Fibroblast of skin of abdomen (primary cell): ENCODE measurements at places on chromosomes 16 and 17.
A peak's percentile ranks its signal among the peaks of the same experiment; 100 is the strongest.

DNA sequence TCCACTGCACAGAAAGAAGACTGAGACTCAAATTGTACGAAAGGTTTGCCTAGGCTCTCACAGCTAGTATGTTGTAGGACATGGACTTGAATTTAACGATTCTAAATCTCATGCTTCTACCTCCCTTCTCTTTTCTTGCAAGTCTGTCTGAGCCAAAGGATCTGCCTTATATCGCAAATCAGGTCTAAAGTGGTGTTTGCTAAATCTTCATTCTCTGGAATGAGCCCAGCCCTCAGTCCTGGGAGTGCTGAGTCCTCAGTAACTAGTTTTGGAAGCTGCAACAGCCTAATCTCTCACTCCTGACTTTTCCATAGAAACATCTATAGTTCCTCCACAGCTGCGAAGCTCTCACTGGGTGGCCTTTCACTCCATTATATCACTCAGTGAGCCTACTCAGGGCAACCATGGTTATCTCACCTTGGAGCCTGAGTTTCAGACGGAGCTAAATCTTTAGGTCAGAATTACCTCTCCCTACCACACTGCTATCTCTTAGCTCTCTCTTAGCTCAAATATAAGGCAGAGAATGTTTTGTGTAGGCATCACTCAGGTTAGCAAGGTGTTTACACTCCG lies 575.5 kb upstream of the C16orf82 start:
- DNase-seq, result no peak

DNA sequence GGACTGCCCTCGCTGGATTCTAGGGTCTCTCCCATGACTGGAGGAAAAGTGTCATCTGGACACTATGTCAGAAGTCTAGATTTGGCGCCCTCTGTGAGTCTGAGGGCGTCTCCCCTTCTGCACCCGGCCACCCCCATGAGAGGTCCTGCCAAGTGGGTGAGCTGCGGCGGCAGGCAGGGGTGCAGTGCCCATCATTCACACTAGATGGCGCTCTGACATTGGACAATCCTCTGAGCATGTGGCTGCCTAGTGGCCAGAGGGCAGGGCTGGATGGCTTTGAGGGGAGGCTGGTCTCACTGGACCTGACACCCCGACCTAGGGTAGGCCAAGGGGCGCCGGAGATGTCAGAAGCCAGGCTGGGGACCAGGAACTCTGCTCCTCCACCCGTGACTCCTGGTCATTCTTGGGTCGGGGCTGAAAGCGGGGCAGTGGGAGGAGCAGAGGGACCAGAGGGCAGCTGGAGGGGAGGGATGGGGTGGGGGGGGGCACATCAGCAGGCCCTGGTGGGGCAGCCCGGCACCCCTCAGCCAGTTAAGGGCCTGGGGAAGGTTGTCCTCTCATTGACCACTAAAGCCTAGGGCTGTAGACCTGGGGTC lies 28.0 kb downstream of the MRM1 start:
- peak; percentile 49 for DNase-seq

- DNase-seq, result no peak
These were observed 327.0 kb downstream of the FOXL1 start for GRCh38 chr16:86905302-86905701.

DNA sequence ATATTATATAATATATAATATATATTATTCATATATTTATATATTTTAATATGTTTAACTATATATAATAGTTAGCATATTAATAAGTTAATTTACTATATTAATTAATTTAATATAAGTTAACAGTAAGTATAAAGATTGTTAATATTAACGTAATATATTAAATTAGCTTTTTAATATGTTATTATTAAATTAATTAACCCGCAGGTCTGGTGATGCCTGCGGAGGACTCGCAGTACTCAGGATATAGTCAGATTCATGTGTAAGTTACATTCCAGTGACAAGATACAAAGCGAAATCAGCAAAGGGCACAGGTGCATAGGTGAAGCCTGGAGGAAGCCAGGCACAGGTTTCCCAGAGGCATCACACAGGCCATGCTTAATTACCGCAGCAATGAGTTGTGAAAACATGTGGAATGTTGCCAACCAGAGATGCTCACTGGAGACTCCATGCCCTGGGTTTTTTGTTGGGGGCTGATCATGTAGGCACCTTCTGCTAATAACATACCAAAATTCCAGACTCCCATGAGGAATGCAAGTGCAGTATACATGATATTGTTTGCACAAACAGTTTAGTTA lies 130.4 kb upstream of the MPHOSPH6 start:
- no peak for DNase-seq

DNA sequence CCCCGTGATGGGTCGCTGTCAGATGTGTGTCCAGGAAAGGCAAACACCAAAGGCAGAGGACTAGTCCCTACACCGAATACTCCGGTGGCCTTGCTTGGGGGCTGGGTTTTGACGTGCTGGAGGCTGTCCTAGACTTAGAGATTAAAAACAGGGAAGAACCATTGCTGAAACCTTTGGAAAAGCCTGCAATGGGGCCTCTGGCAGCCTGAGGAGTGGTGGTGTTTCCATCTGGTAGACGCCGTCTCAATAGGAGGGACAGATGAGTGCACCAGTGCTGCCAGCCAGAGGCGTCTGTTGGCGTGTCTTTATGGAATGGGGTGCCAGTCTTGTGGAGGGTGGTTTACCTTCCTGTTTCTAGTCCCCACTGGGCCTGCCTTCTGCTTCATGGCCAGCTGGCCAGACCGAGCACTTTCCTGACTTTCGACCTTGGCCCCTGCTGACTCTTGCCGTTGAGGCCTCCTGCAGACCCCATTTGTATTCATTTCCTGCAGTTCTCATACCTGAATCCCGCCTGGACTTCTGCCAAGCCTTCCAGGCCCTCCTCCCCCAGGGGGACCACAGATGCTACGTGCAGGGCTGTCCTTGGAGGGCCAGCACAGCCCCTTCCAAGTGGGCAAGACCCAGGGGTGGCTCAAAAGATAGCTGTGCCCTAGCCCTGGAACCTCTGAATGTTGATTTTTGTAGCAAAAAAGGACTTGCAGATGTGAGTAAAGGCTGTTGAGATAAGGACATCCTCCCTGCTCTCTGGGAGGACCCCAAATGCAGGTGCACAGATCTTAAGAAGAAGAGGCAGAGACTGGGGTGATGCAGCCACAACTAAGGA lies 1.9 kb upstream of the DNASE1 start:
- no peak for DNase-seq

DNA sequence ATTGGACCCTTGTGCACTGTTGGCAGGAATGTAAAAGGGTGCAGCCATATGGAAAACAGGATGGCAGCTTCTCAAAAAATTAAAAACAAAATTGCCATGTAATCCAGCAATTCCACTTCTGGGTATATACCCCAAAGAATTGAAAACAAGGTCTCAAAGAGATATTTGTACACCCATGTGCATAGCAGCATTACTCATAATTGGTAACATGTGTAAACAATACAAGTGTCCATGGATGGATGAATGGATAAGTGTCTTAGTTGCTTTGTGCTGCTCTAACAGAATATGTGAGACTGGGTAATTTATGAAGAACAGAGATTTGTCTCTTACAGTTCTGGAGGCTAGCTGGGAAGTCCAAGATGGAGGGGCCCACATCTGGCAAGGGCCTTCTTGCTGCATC lies 3.8 kb upstream of the RUNDC3A start:
- DNase-seq, result no peak

DNA sequence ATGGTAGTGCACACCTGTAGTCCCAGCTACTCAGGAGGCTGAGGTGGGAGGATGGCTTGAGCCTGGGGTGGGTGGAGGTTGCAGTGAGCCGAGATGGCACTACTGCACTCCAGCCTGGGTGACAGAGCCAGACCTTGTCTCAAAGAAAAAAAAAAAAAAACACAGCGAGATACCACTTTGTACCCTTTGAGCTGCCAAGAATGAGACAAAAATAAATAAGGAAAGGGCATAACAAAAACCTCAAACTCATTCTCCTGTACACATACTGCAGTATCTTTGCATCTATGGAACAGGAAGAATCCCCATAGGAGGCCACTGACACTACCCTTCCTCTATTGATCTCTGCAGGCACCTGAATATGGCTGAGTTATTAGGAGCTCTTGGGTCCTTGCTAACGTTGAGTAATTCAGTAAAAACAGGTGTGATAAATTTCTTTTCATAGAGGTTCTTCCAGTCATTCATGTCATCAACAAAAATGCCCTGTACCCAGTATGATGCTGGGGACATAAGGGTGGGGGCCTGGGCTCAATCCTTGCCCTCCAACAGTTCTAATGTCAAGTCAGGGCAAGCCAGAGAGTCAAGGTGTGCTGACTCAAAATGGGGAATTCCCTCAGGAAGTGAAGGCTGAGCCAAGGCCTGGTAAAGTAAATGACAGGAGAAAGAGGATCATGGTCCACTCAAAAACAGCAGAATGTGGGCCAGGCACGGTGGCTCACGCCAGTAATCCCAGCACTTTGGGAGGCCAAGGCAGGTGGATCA lies 26.9 kb downstream of the RANBP10 start:
- DNase-seq, result no peak

DNA sequence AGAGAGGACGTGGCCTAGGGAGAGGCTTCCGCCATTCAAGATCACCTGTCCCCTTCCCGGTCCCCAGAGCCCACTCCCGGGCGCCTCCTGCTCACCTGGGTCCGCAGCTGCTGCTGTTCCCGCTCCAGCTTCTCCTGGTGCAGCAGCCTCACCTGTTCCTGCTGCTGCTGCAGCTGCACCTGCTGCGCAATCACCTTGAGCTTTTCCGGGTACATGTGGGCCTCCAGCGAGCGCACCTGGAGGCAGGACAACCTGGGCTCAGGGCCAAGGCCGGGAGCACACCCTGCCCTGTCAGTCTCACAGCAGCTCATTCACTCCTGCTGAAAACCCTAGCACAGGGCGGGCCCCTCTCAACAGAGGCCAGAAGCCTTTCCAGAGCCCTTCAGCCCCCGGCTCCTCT lies 12.5 kb downstream of the TFAP4 start:
- DNase-seq, result no peak

- DNase-seq, result no peak
These were observed 27.8 kb downstream of the SLC6A4 start for GRCh38 chr17:30207655-30208054.

- no peak for DNase-seq
These were observed 43.9 kb downstream of the NKD1 start for GRCh38 chr16:50591800-50592771.

DNA sequence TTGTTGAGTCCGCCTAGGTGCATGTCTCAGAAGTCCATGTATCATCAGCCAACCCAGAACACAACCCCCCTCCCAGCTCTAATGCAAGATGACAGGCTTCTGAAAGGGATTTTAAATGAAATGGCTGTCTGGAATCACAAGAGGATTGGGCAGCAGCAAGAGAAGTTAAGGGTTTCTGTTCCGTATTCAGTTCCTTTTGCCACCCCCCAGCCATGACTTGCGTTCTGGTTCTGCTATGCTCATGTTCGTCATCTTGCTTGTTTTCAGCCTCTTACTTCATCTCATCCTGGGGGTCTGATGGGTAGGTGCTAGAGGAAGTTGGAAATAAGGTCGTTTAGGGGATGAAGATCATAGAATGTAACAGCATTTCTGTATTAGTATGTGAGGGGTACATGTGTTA lies 12.0 kb downstream of the MINK1 start:
- no peak for DNase-seq

- no peak for DNase-seq
These were observed 60.6 kb downstream of the CDYL2 start for GRCh38 chr16:80743772-80744171.

GRCh38 chr17:10987786-10988185 lies 149.9 kb upstream of the PIRT start:
- no peak for DNase-seq

- DNase-seq, result no peak
These were observed 16.6 kb upstream of the RNF135 start for GRCh38 chr17:30954046-30954830.

GRCh38 chr17:47716375-47716774 lies 16.7 kb upstream of the TBX21 start:
- no peak for DNase-seq

GRCh38 chr16:69417520-69418199 lies 6.8 kb upstream of the CYB5B start:
- no peak for DNase-seq

DNA sequence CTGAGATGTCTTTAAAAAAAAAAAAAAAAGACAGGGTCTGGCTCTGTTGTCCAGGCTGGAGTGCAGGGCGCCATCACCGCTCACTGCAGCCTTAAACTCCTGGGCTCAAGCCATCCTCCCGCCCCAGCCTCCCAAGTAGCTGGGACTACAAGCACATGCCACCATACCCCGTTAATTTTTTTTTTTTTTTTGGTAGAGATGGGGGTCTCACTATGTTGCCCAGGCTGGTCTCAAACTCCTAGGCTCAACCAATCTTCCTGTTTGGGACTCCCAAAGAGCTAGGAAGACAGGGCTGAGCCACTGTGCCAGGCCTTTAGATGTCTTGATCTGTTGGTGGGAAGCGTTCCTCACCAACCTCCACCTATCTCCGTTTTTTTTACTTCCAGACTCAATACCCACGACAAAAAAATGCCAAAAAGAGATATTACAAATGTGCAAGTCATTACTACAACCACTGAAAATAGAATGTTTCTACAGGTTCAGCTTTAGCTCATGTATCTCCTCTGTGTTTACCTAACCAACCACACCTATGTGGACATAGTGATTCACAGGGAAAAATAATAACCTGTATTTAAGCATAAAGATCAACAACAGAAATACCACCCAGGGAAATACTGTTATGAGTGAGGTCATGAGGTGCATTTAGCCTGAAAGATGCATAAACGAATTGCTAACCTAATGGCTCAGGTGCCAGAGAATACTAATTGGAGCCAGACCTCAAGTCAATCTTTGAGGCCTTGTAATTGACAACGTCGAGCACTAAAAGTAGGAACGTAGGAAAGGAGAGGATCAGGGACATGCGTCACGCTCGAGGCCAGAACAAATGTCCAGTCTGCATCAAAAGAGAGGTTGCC lies 22.6 kb downstream of the NACA2 start:
- DNase-seq, result no peak

GRCh38 chr16:12387311-12387710 lies 410.8 kb downstream of the SNX29 start:
- DNase-seq, result no peak

GRCh38 chr16:82259731-82260130 lies 89.7 kb upstream of the MPHOSPH6 start:
- DNase-seq, result no peak

- DNase-seq, result no peak
These were observed 54.9 kb downstream of the GNAO1 start for GRCh38 chr16:56246051-56246817.

DNA sequence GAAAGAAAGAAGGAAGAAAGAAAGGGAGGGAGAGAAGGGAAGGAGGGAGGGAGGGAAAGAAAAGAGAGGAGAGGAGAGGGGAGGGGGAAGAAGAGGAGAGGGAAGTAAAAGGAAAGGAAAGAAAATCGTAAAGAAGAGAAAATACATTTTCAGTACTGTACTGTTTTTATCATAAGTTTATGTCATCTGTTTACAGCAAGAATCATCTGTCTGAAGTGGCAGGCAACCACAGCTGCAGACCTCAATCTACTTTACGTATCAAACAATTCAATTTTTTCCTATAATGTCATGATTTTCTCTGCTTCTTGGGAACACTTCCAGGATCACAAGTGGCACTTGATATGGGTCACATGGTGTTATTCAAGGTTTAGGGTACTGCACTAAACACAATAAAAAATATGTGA lies 58.3 kb downstream of the USP32 start:
- peak; percentile 10 for DNase-seq
